ENCODE measurements at places on chromosomes 12 and 14. TPM values are rescaled to one million over a fixed set of nuclear protein-coding genes. Genes with fewer than 3 reads are reported as not detected.

The PPP2R5E gene
- total RNA-seq = 39.5 TPM

The CLEC14A gene
- not detected for total RNA-seq

The RHEBL1 gene
- total RNA-seq = 3.6 TPM

- DNase-seq = no peak
Measured at GRCh38 chr14:80003138-80003537, 208.2 kb downstream of the DIO2 start.

DNA sequence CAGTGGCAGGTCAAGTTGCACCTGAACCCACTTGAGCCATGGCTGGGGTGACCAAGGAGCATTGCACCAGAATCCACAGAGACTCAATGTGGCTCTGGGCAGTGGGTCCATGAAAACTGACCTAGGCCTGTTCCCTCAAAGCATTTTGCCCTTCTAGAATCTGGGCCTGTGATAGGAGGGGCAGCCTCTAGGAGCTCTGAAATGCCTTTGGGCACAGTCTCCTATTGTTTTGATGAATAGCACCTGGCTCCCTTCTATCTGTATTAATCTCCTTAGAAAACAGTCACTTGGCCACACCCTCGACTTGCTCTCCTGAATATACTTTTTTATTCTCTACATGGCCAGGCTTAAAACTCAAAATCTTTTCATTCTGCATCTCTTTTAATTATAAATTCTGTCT, 14.1 kb upstream of the KRAS start:
- DNase-seq = no peak

DNA sequence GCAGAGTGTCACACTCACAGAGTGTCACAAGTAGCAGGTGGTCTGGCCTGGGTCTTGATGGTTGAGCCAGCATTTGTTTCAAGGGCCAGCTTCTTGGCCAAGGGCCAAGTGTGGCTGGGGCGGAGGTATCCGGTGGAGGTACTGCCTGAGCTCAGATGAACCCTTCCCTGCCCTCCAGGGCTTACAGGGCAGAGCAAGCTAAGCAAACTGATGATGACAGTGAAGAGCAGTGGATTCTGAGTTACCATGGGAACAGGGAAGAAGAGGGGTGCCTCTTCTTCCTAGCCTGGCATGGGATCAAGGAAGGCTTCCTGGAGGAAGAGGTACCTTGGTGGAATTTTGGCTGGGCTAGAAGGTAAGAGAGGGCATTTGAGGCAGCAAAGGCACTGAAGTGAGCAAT, 35.7 kb downstream of the MVK start:
- no peak for DNase-seq

GRCh38 chr12:40971911-40972310, 216.2 kb upstream of the PDZRN4 start:
- no peak for DNase-seq

GRCh38 chr12:127284870-127285431, 982.0 kb upstream of the TMEM132C start:
- no peak for DNase-seq

DNA sequence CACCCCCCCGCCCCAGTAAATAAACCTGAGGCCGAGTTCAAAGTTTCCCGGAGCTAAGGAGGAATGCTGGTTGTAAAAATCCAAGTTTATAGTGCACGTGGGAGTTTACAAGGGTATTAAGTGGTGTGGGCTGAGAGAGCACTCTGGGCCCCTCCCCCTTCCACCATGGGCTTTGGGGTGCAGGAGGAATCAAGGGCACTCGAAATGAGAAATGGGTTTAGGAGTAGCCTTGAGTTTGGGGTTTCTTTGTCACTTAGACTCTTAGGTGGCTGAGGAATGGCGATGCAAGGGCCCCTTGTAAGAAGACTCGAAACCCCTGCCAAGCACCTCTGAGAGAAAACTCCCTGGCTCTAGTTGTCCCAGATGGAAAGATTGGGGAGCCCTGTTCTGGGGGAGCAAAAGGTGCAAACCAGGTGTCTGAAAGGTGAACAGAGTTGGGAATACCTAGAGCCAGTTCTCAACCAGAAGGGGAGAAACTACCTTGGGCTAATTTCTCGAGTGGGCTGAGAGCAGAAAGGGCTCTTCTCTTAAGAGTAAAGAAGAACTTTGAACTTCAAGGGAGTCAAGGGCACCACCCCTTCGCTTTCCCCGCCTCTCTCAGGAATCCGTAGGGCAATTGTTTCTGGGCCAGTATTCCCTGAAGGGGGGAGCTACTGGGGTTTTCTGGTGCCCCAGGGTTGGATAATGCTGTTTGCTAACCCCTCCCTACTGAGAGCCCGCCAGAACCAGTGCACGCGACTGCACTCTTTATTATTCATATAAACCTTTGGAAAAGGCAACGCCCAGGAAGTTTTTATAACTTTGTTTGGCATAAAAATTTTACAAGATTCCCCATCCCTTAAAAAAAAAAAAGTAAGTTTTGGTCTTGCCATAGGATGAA, 4.0 kb upstream of the HOTAIR start:
- no peak for DNase-seq

- DNase-seq = no peak
Measured at GRCh38 chr14:89386212-89386886, 30.7 kb downstream of the FOXN3 start.

- no peak for DNase-seq
Measured at GRCh38 chr12:46926526-46926925, 100.7 kb upstream of the SLC38A4 start.

DNA sequence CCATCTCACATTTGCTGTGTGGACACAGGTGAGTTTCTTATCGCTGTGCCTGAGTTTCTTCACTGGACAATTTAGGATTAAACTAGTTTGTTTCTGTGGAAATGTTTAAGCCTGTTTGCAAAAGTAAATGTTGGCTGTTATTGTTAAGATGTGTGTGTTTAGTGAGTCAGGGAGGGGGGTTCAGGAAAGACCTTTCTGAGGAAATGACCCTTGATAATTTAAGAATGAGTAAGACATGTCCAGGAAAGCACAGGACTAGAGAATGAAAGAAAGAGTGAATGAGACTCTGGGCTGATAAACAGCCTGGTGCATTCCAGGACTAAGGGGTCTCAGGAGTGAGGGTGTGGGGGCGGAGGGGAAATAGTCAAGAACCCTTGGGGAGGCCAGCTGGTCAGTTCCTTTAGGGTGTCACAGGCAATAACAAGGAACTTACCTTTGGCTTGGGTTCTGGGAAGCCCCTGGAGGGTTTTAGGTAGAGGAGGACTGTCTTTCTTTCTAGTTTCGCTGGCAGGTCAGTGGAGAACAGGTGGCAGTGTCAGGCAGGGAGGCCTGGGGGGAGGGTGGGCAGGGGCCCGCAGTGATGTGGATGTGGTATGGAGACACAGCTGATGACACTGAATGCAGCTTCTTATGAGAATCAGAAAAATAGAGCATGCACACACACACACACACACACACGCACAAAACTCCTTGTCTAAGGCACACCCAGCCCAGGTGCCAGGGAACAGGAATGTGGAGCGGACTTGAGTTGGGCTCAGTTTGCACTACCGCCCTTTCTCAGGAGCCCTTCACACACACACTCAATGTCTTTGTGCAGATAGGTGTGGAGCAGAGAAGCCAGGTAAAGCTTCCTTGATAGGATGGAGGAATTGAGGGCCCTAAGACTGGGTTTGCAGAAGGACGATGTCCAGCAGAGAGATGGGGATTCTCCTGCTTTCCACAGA, 1005.5 kb downstream of the VRK1 start:
- no peak for DNase-seq

DNA sequence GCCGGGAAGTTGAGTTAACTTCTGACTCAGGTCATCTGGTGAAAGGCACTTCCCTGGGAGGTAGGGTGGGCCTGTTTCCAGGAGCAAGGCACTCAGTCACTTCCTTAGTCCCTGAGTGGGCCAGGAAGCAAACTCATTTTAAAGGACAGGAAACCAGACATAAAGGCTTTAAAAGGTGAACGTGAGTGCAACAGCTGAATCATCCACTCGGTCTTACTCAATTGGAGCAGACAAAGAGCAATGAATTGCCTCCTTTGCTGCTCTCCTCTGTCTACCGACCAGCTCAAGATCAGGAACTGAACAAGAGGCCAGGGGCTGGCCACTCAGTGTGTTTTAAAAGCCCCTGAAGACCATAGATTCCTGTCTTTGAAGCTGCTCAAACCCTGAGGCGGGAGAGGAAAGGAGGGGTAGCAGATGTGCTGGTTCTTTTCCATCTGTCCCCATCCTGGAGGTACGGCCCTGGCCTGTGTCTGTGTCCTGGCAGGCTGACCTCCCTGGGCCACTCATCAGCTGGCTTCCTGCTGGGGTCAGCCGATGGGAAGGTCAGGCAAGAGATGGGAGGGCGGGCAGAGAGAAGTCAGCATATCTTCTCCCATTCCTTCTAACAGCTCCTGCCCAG, 148.9 kb downstream of the PPM1H start:
- no peak for DNase-seq

- no peak for DNase-seq
Measured at GRCh38 chr12:132165584-132165983, 21.3 kb downstream of the NOC4L start.

DNA sequence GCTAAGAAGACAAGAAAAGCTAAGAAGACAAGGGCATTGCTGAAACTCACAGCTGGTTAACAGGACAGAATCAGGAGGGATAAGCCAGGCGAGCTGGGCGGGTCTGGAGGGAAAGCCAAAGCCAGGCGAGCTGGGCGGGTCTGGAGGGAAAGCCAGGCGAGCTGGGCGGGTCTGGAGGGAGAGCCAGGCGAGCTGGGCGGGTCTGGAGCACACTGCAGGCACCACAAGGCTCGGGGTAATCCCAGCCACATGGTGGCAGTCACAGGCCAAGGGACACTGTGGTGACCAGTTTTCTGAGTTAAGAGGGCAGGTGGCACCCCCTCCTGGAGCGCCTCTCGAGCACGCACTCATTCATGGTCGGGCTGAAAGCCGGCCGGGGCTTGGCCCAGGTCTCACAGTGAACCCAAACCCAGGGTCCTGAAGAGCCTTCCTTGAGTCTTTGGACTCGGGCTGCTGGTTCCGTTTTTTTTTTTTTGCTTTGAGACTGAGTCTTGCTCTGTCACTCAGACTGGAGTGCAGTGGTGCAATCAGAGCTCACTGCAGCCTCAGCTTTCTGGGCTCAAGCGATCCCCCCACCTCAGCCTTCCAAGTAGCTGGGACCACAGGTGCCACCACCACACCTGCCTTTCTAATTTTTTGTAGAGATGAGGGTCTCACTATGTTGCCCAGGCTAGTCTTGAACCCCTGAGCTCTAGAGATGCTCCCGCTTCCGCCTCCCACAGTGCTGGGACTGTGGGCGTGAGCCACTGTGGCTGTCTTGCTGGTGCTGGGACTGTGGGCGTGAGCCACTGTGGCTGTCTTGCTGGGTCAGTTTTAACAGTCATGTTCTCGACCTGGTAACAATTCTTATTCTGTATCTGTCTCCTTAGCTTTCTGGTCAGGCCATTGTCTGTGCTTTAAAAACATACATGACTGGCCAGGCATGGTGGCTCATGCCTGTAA, 40.2 kb downstream of the HSP90AA1 start:
- no peak for DNase-seq

DNA sequence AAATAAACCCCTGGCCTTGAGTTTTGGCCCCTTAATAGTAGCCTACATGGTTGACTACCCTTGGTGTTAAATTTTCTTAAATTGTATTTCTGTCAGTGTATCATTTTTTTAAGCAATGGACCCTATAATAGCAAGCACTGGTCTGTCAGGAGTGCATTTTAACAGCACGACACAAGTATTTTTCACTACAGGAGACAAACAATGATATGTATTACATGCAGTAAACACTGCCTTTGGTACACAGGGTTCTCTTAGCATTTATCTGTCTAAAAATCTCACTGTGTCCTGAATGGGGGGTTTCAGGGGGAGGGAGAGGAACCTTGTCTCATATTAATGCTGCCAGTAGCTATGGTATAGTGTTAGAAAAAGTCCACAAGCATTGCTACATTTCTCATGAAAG, 18.4 kb downstream of the LMO3 start:
- DNase-seq = no peak

- DNase-seq = peak; percentile 53
Measured at GRCh38 chr14:89621009-89621421, 204.0 kb upstream of the FOXN3 start.
